ENCODE measurements at places on chromosomes 6 and 20.

- peak; percentile 81 for DNase-seq
Measured at GRCh38 chr6:89834884-89835792, 5.5 kb downstream of the CASP8AP2 start.

DNA sequence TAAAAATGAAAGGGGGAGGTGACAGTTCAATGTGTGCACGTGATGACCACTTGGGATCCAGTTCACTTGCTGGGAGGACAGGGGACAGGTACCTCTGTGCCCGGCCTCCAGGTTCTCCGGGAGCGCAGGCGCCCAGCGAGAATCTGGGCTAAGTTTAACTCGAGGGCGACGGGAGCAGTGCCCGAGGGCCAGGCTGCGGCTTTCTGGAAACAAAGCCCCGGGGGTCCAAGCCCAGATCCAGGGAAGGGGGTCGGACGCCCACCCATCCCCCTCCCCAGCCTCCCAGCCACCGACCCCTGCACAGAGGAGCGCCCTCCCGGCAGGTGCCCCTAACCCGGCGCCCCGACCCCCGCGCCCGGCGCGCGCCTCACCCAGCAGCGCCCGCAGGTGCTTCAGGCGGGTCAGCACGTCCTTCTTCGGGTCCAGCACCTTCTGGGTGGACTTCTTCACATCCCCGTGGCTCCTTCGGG lies 405 bp downstream of the RALGAPA2 start:
- no peak for DNase-seq

GRCh38 chr6:134588267-134588666 lies 270.4 kb upstream of the SGK1 start:
- no peak for DNase-seq

DNA sequence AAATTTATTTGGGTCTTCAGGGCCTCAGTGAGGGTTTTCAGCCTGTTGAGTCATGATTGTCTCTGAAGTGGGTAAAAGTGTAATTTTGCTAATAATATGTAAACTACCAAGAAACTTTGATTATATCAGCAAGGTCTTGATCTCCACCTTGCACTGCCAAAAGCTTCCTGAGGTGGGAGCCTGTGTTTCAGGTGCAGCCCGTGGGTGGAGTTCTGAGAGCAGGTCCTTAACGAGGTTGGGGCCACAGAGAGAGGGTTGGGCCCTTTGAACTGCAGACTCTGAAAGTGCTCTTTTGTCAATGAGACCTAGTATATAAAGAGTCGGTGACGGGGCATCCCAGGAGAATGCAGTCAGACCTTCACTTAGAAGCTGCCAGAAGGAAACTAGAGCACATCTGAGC lies 129.7 kb upstream of the MAP3K4 start:
- no peak for DNase-seq

- no peak for DNase-seq
Measured at GRCh38 chr6:103079867-103080266, 1686.4 kb downstream of the GRIK2 start.

DNA sequence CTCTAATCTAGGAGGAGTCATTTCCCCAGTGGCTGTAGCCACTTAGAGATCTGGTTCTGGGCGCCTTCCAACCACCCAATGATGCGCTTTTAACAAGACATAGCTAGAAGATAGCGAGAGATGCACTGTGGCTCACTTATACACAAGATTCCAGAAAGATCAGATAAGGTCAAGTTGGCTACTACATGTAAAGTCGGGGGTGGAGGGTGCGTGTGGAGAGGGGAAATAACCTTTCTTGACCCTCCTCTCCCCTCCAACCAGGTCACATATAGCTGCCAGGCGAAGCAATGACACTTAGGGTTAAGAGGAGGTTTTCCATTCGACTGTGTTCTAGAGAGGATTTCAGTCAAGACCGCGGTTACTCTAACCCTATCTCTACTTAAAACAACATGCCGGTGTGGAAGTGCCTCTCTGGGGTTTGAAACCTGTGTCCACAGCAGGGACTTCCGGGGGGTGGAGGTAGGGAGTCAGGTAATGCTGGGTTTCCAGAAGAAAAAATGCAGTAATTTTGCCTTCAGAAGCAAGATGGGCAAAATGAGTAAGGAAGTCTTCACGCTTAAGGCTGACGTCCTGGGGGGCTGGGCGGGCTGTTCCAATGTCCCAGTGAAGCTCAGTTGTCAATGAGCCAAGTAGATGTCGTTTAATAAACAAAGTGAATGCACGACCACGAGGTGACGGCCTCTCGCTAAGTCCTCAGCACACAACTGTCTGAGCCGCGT lies 1.8 kb upstream of the SIM1 start:
- DNase-seq: peak; percentile 7

- DNase-seq: no peak
Measured at GRCh38 chr6:116633685-116634084, 17.4 kb downstream of the RSPH4A start.

- no peak for DNase-seq
Measured at GRCh38 chr6:69871107-69871506, 4.8 kb downstream of the COL19A1 start.

DNA sequence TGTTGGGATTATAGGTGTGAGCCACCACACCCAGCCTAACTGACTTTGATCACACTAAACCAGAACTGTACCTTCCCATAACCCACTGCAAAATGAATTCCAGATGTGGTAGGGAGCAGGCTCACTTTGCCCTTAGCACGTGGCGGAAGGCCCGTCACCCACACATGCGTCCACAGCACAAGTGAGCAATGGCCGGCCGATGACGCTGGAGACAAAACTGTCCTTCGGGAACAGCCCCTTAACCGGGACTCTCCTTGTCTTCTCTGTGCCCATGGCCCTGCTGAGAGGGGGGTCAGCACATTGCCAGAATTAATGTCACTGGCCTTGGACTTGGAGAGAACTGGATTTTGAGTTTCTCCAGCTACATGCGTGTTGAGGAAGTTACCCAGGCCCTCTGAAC lies 107.2 kb downstream of the TOX2 start:
- no peak for DNase-seq

DNA sequence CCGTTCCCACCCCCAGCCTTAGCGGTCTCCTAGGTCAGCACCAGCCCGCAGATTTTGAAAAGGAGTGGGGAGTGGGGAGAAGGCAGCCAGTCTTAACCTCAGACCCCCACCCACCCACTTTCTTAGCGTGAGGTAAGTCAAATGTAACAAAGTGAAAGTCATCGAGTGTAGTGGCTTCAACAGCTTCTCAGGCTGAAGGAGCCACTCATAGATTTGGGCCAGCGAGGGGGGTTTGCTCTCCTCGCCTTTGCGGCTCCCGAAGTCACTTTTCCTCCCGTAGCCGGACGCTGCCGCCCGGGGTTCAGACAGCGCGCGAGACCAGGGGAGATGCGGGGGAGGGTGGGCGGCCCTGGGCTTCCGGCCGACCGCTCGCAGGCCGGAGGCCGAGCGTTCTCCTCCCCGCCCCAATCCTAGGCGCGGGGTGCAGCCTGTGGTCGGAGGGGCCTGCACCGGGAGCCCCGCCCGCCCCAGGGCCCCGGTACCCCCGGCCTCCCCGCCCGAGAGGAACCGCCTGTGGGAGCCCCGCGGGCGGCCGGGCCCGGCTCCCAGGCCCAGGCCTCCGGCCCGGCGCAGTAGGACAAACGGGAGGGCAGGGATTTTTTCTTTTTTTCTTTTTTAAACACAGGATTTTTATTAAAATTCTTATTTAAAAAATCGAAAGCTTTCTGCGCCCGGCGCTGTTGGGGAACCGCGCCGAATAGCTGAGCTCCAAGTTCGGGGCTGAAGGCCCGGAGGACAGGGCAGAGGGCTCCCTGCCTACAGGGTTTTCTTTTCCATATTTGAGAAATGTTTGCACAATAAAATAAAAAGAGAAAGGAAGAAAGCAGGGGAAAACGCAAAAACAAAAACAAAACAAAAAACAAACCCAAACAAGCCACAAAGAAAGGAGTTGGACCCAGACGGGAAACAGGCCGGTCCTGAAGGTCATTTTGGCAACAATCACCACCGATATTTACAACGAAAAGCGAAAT lies 3.2 kb downstream of the NKX2-2 start:
- peak; percentile 36 for DNase-seq

DNA sequence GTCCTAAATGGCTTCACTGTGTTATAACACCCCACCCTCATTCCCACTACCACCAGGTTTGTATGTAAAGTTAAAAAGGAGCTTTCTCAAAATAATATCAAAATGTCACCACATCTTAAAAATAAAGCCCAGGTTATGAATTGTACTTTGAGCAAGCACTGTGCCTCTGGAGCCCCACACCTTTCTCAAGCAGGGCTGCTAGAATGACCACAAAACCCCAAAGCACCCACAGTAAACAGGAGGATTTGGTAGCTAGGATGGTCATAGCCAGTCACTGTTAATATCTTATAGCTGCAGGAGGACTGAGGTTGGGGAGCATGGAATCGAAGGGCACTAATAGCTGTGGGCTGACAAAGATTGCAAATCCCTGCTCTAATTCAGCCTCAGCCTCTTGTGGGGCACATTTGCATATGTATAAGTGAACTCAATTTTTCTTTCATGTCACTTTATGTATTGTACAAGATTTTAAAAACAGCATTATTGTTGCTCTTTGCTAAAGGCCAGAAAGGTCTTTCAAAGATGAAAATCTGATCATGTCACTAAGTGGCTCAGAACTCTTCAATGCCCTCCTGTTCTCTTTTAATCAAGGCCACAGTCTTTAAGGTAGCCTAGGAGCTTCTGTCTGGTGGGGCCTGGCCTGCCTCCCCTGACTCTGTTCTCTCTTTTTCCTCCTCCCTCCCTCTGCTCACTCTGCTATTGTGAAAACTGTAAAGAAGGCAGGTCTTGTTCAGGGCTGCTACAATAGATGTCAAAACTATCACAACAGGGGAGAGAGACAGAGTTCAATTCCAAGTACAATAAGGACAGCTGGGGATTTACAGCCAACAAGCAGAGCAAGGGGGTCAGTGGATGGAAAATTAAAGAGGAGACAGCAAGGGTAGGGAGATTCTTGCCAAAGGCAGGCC lies 101.6 kb downstream of the TMEM200A start:
- DNase-seq: peak; percentile 72

- DNase-seq: no peak
Measured at GRCh38 chr6:158037021-158037420, 55.4 kb downstream of the SYNJ2 start.

GRCh38 chr20:62739067-62739466 lies 30.4 kb downstream of the NTSR1 start:
- DNase-seq: no peak

- DNase-seq: no peak
Measured at GRCh38 chr6:140063021-140063399, 688.6 kb upstream of the CITED2 start.

- no peak for DNase-seq
Measured at GRCh38 chr6:121523628-121524027, 88.2 kb downstream of the GJA1 start.

DNA sequence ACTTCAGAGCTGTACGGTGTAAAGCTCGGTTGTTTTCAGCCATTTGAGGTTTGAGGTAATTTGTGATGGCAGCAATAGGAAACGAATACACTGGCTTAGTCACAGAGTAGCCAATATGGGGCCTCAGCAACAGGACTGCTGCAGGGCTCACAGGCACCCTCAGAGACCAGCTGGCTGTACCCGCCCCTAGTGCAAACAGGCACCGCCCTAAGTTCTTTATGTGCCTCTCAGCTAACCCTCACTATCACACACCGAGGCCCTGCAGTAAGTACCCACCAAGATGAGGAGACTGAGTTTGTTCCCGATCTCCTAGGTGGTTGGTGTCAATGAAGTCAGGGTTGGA lies 11.2 kb upstream of the SERPINB9 start:
- no peak for DNase-seq

DNA sequence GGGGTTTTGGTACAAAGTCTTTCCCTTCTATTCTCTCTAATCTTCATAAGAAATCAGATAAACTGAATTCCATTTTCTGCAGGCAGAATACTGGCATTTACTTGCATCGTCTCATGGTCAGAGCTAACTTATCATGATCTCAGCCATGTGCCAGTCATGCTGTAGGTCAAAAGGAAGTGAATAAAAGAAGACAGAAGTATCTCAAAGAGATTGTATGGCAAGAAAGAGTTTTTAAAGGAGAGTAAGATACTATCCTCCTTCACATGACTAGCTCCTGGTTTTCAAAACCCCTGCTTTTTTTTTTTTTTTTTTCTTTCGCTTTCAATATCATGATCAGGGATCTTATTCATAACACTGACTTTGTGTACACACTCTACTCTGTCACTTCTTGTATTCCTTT lies 398.3 kb downstream of the C6orf118 start:
- DNase-seq: no peak

- no peak for DNase-seq
Measured at GRCh38 chr6:11204794-11205366, 27.6 kb downstream of the NEDD9 start.

DNA sequence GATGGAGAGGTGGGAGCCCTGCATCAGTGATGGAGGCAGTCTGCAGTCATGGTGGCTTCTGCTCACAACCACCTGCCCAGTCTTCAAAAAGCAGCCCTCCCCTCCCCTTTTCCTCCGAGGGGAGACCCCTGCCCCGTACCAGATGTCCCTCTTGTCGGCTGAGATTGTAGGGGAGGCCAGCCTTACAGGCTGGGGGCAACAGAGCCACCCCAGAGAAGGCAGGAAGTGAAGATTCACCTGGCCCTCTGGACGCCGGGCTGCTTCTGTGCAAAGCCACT lies 4.5 kb downstream of the TNFRSF6B start:
- no peak for DNase-seq

- DNase-seq: no peak
Measured at GRCh38 chr6:36025260-36025931, 955 bp upstream of the SLC26A8 start.

DNA sequence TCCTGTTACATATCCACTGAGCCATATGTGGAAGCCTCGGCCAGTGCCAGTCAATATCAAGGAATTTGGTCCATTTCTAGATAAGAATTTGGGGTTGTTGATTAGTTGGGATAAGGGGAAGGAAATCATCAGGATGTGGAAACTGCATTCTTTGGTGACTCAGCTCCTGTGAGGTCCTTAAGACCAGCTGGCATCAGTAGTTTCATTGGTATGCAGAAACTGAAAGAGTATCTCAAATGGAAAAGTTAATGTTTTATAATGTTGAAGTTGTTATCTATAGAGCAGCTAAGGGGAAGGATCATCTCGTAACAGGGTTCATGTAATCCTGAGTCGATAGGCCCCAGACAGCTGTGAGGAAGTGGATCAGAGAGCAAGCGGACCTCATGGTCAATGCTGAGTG lies 87.9 kb upstream of the PRND start:
- DNase-seq: no peak

GRCh38 chr20:50977066-50978021 lies 18.7 kb downstream of the MOCS3 start:
- no peak for DNase-seq

- no peak for DNase-seq
Measured at GRCh38 chr20:313948-314347, 11.4 kb upstream of the SOX12 start.

GRCh38 chr6:107230024-107230423 lies 114.7 kb upstream of the BEND3 start:
- DNase-seq: no peak

All from activated CD8-positive, alpha-beta memory T cell treated with anti-CD3 and anti-CD28 coated beads, Interleukin-2, amount 10 ng/mL, durations not matched to agents 7 days and 5 days (primary cell).